ENCODE measurements at places on chromosomes 11 and 22.

DNA sequence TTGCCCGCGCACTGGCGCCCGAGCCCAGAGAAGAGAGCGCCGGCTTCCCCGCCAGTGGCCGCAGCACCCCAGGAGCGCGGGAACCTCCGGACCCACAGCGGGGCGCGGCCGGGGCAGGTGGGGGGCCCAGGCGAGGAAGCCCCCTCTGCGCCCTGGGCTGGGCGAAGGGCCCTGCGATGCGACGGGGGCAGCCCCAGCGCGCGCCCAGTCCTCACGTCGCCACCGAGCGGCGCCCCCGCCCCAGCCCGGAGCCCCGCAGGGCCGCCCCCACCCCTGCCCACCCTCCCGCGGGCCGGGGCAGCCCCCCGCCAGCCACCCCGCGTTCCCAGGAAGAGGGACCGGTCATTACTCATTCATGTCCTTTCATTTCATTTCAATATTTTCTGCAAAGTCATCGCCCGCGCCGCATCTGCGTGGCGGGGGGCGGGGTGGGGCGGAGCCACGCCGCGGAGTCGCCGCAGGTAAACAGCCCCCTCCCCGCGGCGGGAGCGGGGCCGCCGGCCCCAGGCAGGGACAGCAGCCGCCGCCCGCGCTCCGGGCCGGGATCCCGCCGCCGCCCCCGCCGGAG is 673 bp upstream of the PANX2 start:
- DNase-seq, result no peak

- DNase-seq, result no peak
Observed at GRCh38 chr22:41976070-41976901, 7.0 kb downstream of the SEPTIN3 start.

DNA sequence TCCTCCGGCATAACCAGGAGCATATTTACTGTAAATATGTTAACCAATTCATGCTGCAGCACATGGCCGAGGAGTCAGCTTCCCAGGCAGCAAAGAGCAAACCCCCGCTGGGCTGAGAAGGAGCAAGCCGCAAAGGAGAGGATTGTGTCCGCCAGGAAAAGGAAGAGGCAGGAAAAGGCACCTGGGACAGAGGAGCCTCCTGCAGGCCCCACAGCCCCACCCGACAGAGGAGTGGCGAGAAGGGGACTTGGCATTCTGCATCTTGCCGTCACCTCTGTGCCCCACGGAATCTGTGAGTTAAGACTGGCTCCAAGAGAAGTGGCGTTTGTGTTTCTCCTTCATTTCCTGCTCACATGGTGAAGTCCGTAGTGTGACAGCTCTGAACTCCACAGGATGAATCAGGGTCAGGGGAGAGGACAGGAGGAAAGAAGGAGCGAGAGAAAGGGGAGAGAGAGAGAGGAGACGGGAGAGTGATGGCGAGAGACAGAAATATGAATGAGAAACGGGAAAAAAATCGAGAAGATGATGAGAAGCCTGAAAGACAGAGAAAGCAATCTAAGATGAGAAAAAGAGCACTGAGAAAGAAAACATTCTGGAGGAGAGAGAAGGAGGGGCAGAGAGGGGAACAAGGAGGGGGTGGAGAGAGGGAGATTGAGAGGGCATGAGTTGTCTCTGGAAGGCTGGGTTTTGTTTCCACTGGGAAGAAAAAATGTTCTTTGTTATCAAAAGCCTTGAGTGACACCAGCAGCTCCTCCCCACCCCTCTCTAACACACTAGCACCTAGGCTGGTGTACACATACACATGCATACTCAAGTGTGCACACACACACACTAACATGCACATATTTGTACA is 489.6 kb downstream of the MN1 start:
- no peak for DNase-seq

GRCh38 chr11:16775614-16776283 is 37.3 kb downstream of the C11orf58 start:
- DNase-seq, result no peak

DNA sequence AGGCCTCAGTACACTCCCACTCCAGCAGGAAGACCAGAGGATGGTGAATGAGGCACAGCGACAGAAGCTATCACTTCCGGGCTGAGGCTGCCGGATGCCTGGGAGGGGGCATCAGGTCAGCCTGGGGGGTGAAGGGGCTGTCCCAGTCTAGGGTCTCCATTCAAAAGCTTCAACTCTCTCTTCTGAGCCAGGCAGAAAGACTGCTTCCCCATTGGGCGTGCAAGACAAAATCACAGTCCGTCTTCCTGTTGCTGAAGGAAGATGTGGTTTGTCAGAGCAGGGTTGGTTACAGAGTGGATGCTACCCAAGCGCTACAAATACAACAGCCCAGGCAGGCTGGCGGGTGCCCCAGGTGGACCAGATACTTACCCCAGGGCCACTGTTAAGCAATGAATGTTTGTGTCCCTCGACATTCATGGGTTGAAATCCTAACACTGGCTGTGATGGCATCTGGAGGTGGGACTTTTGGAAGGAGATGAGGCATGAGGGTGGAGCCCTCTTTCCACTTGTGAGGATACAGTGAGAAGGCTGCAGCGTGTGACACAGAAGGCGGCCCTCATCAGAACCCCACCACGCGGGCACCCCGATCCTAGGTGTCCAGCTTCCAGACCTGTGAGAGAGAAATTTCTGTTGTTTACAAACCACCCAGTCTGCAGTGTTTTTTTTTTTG is 12.0 kb downstream of the UPK3A start:
- DNase-seq, result no peak

DNA sequence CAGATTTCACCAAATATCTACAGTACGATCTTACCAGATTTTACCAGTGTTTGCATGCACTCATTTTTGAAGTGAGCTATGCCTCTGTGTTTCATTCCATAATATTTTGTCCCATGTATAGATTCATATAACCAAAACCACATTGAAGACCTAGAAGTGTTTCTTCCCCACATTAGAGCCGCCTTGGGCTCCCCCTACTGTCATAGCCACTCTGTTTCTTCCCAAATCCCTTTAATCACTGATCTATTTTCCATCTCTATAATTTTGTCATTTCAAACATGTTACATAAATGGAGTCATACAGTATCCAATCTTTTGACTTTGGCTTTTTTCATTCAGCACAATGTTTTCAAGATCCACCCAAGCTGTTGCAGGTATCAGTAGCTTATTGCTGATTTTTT is 12.7 kb downstream of the MRGPRX3 start:
- no peak for DNase-seq

DNA sequence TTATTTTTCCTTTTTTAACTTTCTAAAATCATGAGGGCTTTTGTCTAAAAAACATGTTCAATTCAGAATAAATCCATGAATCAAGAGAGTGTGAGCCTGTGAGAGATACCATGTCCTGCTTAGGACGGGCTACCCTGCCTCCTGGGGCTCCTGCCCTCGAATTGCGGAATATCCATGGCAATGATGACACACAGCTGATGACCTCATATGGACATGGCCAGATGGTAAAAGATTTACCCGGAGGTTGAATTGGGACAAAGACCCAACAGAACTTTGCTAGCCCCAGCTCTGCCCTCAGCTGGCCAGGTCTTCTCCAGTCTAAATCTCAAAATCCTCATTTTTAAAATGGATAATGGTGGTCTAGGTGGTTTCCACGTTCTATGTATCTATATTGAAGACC is 538.1 kb upstream of the API5 start:
- no peak for DNase-seq

DNA sequence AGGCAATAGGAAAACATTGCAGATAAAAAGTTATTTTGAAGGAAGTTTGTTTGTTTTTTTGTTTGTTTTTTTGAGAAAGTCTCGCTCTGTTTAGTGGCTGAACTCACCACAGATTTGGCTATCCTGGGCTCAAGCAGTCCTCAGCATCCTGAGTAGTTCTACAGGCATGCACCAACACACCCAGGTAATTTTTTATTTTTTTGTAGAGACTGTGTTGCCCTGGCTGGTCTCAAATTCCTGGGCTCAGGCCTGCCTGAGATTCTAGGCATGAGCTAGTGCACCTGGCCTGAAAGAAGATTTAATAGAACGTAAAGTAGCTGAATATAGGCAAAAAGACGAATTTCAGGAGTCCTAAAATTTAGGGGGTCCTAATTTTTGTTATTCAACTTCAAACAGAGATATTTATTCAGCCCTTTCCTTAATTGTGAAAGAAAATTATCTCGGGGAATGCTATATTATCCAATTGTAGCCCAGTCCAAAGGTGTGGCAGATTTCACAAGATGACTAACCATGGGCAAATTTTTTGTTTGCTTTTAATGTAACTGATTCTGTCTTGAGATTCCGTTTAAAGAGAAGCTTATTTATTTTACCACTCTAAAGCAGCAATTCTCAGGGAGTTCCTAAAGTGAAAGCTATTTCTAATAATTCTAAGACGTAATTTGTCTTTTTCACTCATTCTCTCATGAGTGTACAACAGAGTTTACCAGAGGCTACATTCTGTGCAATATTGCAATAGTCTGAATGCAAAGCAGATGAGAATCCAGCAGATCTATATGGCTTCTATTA is 940 bp downstream of the IL18 start:
- DNase-seq, result no peak

- DNase-seq, result no peak
Observed at GRCh38 chr11:62603776-62604299, 2.2 kb upstream of the MTA2 start.

DNA sequence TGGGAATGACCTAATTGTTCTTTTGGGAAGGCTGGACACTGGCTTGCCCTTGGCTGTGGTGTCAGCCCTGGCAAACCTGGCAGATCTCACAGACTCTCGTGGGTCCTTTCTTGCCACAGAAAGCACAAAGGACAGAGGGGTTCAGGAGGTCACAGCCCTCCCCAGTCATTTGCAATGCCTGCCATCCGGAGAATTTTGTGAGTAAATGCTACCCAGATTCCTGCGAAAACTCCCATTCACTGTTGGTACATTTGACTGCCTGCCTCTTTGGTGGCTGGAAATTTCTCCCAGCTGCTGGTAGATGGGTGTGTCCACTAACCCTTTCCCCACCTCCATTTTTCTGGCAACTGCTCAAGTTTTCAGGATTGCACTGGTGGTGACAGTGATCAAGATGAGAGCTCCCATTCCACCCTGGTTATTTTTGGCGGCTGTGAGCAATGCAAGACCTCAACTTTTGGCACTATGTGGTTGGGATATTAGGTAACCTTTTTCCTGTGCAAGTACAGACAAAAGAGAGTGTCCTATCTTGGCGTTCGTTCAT is 155.7 kb downstream of the NAV2 start:
- DNase-seq, result no peak

- DNase-seq, result no peak
Observed at GRCh38 chr11:6526411-6527135, 29.5 kb downstream of the DNHD1 start.

- no peak for DNase-seq
Observed at GRCh38 chr11:102800767-102801166, 2.8 kb upstream of the MMP1 start.

- DNase-seq, result no peak
Observed at GRCh38 chr11:128311742-128312719, 275.3 kb downstream of the ETS1 start.

GRCh38 chr11:107438148-107438547 is 19.5 kb downstream of the CWF19L2 start:
- DNase-seq, result no peak

DNA sequence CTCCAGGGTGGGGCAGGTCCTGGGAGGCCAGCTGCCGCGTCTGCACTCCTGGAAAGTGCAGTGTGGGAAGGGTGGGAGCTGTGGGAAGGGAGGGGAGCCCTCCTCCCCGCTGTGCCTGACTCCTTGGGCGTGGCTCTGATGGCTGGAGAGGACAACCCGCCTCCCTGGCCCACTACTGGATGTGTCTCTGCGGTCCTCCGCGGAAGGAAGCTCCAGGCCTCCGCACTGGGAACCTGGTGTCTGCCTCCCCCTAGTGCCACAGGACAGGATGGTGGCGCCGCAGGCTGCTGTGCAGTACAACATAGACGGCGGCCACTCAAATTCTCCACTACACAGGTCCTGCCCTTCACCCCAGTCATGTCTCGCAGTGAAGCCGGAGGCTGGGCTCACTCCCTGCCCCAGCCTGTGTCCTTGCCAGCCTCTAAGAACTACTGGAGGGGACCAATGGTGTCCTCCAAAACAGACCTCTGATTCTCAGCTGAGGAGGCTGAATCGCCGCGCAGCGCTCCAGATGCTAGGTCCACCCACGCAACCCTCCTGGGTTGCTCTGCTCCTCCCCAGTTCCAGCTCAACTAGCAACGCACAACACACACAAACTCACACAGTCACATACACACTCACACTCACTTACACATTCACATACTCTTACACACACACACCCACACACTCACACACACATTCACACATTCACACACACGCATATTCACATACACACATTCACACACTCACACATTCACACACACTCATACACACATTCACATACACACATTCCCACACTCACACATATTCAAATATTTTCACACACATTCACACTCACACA is 12.4 kb upstream of the DSCAML1 start:
- no peak for DNase-seq

DNA sequence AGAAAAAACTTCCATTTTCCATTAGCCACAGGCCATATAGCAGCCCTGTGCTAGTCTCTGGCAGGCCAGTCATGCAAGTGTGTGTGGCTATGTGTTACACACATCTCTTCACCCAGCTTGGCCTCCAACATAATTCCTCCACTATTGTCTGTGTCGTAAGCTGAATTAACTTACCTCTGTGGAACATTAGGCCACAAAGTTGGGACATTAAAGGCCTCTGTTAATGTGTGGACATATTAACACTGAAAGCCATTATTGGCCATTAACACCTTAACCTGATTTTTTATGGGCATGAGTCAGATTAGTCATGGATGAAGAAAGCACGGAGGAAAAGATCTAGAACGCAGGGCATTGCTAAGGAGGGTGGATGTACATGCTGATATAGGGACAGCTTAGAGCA is 100.1 kb downstream of the DBX1 start:
- DNase-seq, result no peak

GRCh38 chr11:43582863-43583462 is 97.6 kb upstream of the HSD17B12 start:
- no peak for DNase-seq

DNA sequence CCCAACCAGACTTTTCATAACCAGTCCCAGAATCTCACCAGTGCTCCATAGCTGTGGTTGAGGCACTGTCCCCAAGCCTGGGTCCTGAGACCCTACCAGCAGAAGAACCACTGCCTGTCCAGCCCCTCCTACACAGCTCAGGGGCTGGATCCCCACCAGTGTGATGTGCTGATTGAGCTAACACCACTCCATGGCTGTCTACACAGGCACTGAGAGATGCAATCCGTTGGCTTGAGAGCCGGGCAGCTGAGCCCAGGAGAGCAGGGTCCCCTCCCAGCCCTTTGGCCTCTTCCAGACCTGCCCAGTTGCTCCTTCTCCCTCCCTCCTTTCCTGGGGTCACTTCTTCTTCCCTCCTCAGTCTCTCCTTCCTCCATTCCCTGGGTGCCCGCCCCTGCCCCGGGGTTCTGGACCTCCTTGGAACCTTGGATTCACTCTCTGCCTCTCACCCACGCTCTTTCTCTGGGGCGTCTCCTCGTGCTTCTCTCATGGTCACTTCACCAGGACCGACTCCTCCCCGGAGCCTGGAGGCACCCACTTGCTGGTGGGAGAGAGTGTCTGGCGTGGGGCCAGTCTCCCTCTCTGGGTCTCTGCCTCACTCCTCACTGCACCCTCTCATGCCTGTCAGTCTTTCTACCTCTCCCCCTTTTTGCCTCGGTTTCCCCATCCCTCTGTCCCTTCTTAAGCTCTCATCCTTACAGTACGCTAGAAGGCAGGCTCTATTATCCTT is 706 bp upstream of the SCYL1 start:
- no peak for DNase-seq
